ENCODE measurements at places on chromosomes 11 and 22.

GRCh38 chr11:10818594-10818993 lies 9.9 kb upstream of the EIF4G2 start:
- DNase-seq = no peak

- no peak for DNase-seq
These were observed 219.9 kb downstream of the MN1 start for GRCh38 chr22:27581688-27582087.

- DNase-seq = no peak
These were observed 2.3 kb downstream of the NAGA start for GRCh38 chr22:42068291-42068690.

- DNase-seq = no peak
These were observed 1.3 kb upstream of the KMT5B start for GRCh38 chr11:68214173-68215086.

- DNase-seq = no peak
These were observed 154.9 kb downstream of the CACNA1I start for GRCh38 chr22:39725351-39726035.

DNA sequence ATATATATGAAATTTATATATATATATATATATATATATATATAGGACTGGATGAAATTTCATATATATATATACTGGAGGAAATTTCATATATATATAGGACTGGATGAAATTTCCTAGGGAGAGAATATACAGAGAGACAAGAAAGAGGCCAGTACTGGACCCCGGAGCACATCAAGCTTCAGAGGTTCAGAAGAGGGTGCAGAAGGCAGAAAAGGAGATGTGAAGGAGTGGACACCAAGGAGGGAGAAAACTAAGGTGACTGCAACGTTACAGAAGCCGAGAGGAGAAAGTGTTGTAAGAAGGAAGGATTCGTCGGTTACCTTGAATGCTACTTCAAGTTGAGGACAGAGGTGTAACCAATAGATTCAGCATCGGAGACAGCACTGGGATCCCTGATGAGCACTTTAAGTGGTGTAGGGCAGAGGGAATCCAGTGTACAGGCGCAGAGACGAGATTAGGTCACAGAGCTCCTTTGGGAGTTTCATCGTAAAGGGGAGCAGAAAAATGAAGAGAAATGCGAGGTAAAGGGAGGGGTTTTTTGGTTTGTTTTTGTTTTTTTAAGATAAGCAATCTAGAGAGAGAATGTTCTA lies 8.5 kb upstream of the TPH1 start:
- no peak for DNase-seq

GRCh38 chr11:1475841-1476240 lies 10.7 kb downstream of the MOB2 start:
- DNase-seq = no peak

DNA sequence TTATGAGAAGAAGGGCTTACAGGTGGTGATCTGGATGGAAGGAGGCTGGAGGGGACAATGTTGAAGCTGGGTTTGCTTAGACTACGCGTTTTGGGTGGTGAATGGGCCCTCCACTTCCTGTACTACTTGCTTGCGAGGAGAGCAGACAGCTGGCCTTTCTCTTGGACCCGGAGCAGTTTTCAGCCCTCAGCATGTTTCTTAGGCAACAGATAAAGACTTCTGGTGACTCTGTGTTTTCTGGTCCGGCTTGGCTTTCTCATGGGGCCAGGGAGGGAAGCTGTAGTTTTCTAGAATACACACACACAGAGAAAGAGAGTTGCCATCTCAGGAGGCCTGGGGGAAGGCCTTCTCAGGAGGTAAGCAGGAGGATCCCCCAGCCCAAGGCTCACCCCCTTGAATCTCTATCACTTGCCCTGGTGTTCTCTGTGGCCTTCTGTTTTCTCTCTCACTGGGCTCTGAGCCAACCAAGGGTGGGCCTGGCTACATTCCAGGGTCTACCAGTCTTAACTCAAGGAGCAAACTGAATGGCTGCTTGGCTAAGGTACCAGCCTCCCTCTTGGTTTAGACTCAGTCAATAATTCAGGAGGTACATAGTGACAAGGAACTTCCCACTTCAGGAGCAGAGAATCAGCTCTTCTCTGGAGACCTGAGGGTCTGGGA lies 2.4 kb downstream of the CCS start:
- peak; percentile 57 for DNase-seq

Measured in Kasumi-1 (cell line).